Cardiac septum (tissue), 1 donor: ENCODE measurements at places on chromosomes 5 and 9. TPM values are rescaled to one million over a fixed set of nuclear protein-coding genes. Genes with fewer than 3 reads are reported as not detected.

NME5 gene
- total RNA-seq = 2.0 TPM

CLK4 gene
- total RNA-seq = 22.1 TPM

WDR38 gene
- not detected for total RNA-seq

SPINK4 gene
- not detected for total RNA-seq

LHX3 gene
- not detected for total RNA-seq

UCK1 gene
- total RNA-seq = 23.9 TPM

TAF11L4 gene
- not detected for total RNA-seq

GRM6 gene
- not detected for total RNA-seq

GABRG2 gene
- not detected for total RNA-seq

EPB41L4B gene
- total RNA-seq = 1.5 TPM

MARVELD2 gene
- 0.62 TPM for total RNA-seq

PHF24 gene
- 0.57 TPM for total RNA-seq

GPR150 gene
- total RNA-seq = not detected

CDC42SE2 gene
- 8.6 TPM for total RNA-seq

INSL6 gene
- not detected for total RNA-seq

TMEM174 gene
- total RNA-seq = not detected

TMEM215 gene
- total RNA-seq = not detected

EQTN gene
- not detected for total RNA-seq

PCDHA5 gene
- total RNA-seq = 0.11 TPM

RNF183 gene
- not detected for total RNA-seq

GCNT4 gene
- 0.62 TPM for total RNA-seq

CCNJL gene
- 6.3 TPM for total RNA-seq

IL7R gene
- total RNA-seq = 0.92 TPM
